Activated naive CD8-positive, alpha-beta T cell treated with anti-CD3 and anti-CD28 coated beads, Interleukin-2, amount 50 U/mL, for 24 hours (primary cell): ENCODE measurements at places on chromosomes 12 and 14.

DNA sequence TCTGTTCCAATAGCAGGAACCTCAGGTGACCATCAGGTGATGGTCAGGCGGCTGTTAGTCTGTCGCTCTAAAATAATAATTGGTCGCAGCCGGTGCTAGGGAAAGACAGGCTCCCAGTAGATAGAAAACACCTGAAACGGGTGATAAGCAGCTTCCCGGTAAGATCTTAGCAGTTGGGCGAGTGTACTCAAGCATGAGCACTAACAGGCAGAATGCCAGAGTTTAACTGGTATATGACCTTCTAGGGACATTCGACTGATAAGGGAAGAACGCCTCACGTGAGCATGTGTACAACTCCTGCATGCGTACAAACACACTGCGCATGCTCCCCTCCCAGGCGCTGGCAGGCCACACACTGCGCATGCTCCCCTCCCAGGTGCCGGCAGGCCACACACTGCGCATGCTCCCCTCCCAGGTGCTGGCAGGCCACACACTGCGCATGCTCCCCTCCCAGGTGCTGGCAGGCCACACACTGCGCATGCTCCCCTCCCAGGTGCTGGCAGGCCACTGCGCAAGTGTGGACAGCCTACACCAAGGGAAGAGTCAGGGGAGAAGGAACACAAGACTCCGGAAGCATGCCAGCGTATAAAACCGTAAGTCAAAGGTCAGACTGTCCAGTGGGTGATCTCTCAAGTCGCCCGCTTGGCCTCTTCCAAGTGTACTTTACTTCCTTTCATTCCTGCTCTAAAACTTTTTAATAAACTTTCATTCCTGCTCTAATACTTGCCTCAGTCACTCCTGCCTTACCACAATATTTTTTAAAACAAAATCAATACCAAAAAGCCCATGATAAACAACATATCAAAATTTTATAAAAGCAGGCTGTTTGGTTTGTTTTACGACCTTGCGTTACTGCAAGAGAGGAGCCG is 24.5 kb downstream of the GPRC5D start:
- H3K4me1 ChIP-seq, result no peaks in the 10 kb centered on the region
- peak; percentile 45 for DNase-seq
- H3K4me3 ChIP-seq, result peak overlapping the region; percentile 76
- H3K36me3 ChIP-seq, result no peaks in the 10 kb centered on the region

- no peak for DNase-seq
- no peaks in the 10 kb centered on the region for H3K36me3 ChIP-seq
- peaks cover 3% of the 10 kb centered on the region for H3K27me3 ChIP-seq
- no peaks in the 10 kb centered on the region for H3K4me1 ChIP-seq
Measured at GRCh38 chr12:24695657-24696329, 253.1 kb downstream of the BCAT1 start.

GRCh38 chr12:1204581-1205121 is 213.6 kb downstream of the ERC1 start:
- H3K4me3 ChIP-seq, result no peak overlapping the region
- no peak overlapping the region for H3K27ac ChIP-seq
- no peak for DNase-seq
- H3K27me3 ChIP-seq, result no peaks in the 10 kb centered on the region
- peaks cover 4% of the 10 kb centered on the region for H3K36me3 ChIP-seq
- H3K4me1 ChIP-seq, result peaks cover 14% of the 10 kb centered on the region

GRCh38 chr12:18130851-18131250 is 40.9 kb upstream of the RERGL start:
- H3K27me3 ChIP-seq, result no peaks in the 10 kb centered on the region
- no peak overlapping the region for H3K4me3 ChIP-seq
- no peaks in the 10 kb centered on the region for H3K4me1 ChIP-seq
- H3K27ac ChIP-seq, result no peak overlapping the region
- DNase-seq, result no peak
- no peaks in the 10 kb centered on the region for H3K36me3 ChIP-seq

DNA sequence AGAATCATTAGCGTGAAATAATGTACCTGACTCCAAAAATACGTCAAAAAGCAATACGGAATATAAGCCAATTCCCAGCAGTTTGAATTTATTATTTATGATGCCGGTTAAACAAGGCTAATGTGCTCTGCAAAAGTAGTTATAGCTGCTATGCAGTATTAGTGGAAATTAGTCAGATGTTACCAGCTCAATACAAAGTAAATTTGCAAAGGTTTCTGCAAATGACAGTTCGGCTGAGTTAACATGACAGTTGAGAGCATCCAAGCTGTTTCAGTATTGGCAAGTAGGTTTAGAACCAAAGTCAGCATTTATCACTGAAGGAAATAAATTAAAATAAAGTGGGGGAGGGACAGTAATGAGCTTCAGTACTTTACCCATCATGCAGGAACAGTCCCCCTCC is 1665.8 kb upstream of the FLRT2 start:
- H3K36me3 ChIP-seq, result no peaks in the 10 kb centered on the region
- H3K27me3 ChIP-seq, result no peaks in the 10 kb centered on the region
- H3K27ac ChIP-seq, result no peak overlapping the region

GRCh38 chr12:123840765-123841425 is 78.8 kb downstream of the DNAH10 start:
- no peak overlapping the region for H3K4me3 ChIP-seq
- no peak for DNase-seq

- H3K27me3 ChIP-seq, result no peaks in the 10 kb centered on the region
- peaks cover 7% of the 10 kb centered on the region for H3K36me3 ChIP-seq
- H3K4me1 ChIP-seq, result no peaks in the 10 kb centered on the region
- no peak overlapping the region for H3K4me3 ChIP-seq
- DNase-seq, result no peak
- no peak overlapping the region for H3K27ac ChIP-seq
Measured at GRCh38 chr12:77054851-77055250, 10.5 kb downstream of the E2F7 start.

- no peak for DNase-seq
- H3K27me3 ChIP-seq, result no peaks in the 10 kb centered on the region
- H3K27ac ChIP-seq, result no peak overlapping the region
- H3K4me1 ChIP-seq, result no peaks in the 10 kb centered on the region
- H3K4me3 ChIP-seq, result no peak overlapping the region
- H3K36me3 ChIP-seq, result no peaks in the 10 kb centered on the region
Measured at GRCh38 chr12:110906083-110906482, 14.3 kb downstream of the MYL2 start.

- H3K4me3 ChIP-seq, result no peak overlapping the region
- no peaks in the 10 kb centered on the region for H3K4me1 ChIP-seq
- H3K27ac ChIP-seq, result no peak overlapping the region
- no peaks in the 10 kb centered on the region for H3K36me3 ChIP-seq
- no peaks in the 10 kb centered on the region for H3K27me3 ChIP-seq
Measured at GRCh38 chr12:51458635-51459034, 34.0 kb downstream of the SLC4A8 start.

GRCh38 chr14:68880581-68881105 is 87.8 kb upstream of the ZFP36L1 start:
- H3K4me1 ChIP-seq, result no peaks in the 10 kb centered on the region
- H3K36me3 ChIP-seq, result peaks cover 17% of the 10 kb centered on the region
- no peaks in the 10 kb centered on the region for H3K27me3 ChIP-seq
- no peak overlapping the region for H3K27ac ChIP-seq
- H3K4me3 ChIP-seq, result no peak overlapping the region

DNA sequence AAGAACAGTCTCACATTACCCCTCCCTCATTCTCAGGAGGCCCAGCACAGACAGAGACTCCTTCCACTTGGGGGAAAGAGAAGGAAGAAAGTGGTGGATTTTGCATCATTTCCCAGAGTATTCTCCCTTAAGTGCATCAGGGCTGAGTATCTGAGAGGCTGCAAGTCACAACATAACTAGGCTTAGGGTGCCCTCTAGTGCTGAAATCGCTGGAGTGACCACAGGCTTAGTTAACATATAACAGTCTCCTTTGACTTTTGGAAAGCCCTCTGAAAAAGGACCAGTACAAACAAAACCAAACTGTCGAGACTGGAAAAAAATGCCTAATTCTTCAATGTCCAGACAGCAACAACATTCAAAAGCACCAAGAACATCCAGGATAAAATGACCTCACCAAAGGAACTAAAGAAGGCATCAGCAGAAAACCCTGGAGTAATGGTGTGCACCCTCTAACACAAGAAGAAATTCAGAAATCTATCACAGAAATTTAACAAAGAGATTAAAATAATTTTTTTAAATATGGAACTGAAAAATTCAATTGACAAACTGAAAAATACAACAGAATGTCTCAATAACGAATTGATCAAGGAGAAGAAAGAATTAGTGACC is 412.3 kb downstream of the RPS29 start:
- H3K27ac ChIP-seq, result no peak overlapping the region
- H3K4me1 ChIP-seq, result no peaks in the 10 kb centered on the region
- H3K4me3 ChIP-seq, result no peak overlapping the region
- H3K27me3 ChIP-seq, result no peaks in the 10 kb centered on the region
- no peaks in the 10 kb centered on the region for H3K36me3 ChIP-seq

DNA sequence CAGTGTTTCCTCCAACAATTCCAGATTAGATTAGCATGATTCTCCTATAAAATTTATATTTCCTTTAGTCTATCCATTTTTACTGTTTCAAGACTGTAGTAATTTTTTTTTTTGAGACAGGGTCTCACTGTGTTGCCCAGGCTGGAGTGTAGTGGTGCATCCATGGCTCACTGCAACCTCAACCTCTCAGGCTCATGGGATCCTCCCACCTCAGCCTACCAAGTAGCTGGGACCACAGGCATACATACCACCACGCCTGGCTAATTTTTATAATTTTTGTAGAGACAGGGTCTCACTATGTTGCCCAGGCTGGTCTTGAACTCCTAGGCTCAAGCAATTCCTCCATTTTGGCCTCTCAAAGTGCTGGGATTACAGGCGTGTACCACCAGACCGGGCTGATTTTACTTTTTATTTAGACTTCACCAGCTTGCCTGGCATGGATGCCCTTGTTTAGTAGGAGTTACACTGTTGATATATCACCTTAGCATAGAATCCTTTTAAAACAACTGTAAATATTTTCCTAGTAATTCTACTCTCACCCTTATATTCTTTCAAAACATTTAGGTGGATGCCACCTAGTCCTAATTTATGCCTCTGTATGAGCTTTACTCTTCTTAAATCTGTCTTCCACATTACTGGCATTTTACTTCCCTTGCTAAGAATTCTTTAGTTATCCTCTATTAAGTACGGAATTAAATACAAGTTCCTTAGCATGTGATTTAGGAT is 55.8 kb upstream of the LIMA1 start:
- no peaks in the 10 kb centered on the region for H3K36me3 ChIP-seq
- H3K4me3 ChIP-seq, result no peak overlapping the region

DNA sequence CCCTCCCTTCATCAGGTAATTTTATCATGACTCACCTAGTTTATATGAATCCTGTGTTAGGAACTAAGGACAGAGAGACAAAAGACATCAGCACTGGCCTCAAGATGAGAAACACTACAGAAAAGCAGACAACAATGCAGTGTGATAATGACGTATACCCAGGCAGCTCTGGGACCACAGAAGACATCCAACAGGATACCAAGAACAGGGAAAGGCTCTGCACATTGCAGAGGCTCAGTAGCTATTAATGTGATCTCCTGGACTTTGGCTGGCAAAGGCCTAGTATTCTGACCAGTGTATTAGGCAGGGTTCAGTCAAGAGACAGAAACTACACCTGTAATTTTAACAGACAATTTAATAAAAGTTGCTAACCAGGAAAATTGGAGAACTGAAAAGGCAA is 39.7 kb downstream of the CDK17 start:
- H3K4me1 ChIP-seq, result peaks cover 79% of the 10 kb centered on the region
- H3K27me3 ChIP-seq, result no peaks in the 10 kb centered on the region
- no peak overlapping the region for H3K4me3 ChIP-seq
- peaks cover 8% of the 10 kb centered on the region for H3K36me3 ChIP-seq
- H3K27ac ChIP-seq, result no peak overlapping the region

DNA sequence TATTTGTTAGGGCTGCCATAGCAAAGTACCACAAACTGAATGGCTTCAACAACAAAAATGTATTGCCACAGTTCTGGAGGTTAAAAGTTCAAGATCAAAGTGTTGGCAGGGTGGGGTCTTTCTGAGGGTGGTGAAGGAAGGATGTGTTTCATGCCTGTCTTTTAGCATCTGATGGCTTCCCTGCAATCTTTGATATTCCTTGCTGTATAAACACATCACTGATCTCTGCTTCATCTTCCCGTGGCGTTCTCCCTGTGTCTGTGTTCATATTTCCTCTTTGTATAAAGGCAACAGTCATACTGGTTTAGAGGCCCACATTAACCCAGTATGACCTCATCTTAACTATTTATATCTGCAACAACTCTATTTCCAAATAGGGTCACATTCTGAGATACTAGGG is 167.5 kb downstream of the BTG1 start:
- peaks cover 14% of the 10 kb centered on the region for H3K36me3 ChIP-seq
- no peak for DNase-seq
- H3K4me3 ChIP-seq, result peak overlapping the region; percentile 20
- peak overlapping the region; percentile 83 for H3K27ac ChIP-seq
- no peaks in the 10 kb centered on the region for H3K27me3 ChIP-seq
- peaks cover 23% of the 10 kb centered on the region for H3K4me1 ChIP-seq

DNA sequence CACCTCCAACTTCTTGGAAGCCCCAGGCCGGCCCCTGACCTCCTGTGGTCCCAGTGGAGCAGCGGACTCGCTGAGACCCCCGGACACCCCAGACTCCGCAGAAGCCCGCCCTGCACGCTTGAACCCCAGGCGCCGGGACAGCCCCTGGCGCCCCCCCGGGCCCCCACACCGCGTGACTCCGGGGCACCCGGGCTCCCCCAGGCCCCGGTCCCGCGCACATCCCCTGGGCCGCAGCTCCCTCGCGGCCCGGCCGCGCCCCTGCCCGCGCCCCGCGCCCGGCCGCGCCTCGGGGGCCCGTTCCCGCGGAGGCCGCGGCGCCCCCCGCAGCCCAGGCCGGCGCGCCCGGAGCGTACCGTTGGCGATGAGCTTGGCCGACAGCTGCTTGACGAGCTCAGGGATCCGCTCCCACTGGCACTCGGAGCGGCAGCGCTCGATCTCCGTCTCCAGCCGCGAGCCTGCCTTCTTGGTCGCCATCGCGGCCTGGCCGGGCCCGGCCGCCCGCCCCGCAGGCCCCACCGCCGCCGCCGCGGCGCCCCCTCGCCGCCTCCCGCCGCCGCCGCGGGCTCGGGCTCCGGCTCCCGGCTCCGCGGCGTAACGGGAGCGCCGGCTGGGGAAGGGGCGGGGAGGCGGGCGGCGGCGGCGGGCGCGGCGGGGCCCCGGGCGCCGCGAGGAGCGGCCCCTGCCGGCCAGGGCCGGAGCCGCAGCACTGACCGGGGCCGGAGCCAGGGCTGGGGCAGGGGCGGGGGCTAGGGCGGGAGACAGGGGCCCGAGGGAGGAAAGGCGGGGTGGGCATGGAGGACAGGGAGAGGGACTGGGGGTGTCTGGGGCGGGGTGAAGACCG is at the start of gene TTC7B:
TSS of gene TTC7B (minus strand) at position 609 of the 841 bp plus-strand sequence. CDS start at position 474, 135 bp downstream.
- DNase-seq, result peak; percentile 47
- no peak within 1 kb of the TSS for H3K27ac ChIP-seq
- peaks cover 10% of the 10 kb centered on the region for H3K4me1 ChIP-seq
- H3K4me3 ChIP-seq, result peak within 1 kb of the TSS; percentile 63

- no peak overlapping the region for H3K4me3 ChIP-seq
- DNase-seq, result no peak
- no peaks in the 10 kb centered on the region for H3K36me3 ChIP-seq
Measured at GRCh38 chr14:99138999-99139865, 132.8 kb downstream of the BCL11B start.

DNA sequence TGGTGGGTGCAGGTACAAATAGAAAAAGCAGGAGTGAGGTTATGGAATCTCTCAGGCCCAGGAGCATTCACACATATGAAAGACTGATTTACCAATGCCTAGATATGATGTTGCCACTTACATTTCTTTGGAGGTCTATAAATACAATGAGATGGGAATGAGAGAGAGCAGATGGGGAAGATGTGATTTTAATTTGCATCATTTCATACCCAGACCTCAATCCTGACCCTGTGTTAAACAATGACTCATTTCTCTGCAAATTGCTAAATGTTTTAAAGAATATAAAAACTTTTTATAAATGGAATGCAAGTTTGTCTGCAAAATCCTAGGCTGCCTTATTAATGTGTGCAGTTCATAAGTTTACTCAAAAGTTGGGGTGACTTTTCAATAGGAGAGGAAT is 38.6 kb upstream of the GNG2 start:
- DNase-seq, result no peak
- peaks cover 5% of the 10 kb centered on the region for H3K4me1 ChIP-seq
- H3K36me3 ChIP-seq, result no peaks in the 10 kb centered on the region
- H3K27me3 ChIP-seq, result no peaks in the 10 kb centered on the region
- H3K4me3 ChIP-seq, result no peak overlapping the region
